ENCODE measurements at places on chromosomes 2 and 18.

DNA sequence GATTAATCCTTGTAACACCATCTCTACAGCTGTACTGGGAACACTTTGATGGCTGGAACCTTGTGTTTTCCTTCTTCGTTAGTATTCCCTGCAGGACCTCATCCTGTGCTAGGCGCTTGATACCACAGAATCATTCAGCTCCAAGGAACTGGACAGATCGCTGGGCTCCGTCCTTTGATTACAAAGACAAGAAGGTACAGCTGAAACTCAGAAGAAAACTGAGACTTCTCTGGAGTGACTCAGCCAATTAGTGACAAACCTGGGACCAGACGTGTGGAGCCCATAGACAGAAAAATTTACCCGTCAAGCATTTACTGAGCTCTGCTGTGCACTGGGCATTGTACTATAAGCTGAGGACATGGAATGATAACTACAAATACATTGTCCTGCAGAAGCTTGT lies 67.3 kb downstream of the NCKAP5 start:
- no peak for DNase-seq

DNA sequence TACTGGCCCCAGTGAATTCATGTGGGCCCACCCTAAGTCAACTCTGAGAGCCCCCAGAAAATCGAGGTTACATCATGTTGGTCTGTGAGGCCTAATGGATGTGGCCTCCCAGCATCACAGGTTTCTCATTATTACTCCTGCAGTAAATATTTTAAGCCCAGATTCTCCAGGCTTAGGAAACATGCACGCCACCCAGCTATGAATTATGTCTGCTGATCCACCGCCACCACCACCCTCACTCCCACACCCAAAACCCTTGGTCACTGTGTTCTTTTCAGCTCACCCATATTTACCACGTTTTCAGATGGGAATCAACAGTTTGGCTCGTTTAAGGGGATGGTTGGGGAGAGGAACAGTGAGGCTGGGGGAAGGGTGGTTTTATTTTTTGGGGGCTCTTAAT lies 128.6 kb downstream of the NCK2 start:
- peak; percentile 23 for DNase-seq

DNA sequence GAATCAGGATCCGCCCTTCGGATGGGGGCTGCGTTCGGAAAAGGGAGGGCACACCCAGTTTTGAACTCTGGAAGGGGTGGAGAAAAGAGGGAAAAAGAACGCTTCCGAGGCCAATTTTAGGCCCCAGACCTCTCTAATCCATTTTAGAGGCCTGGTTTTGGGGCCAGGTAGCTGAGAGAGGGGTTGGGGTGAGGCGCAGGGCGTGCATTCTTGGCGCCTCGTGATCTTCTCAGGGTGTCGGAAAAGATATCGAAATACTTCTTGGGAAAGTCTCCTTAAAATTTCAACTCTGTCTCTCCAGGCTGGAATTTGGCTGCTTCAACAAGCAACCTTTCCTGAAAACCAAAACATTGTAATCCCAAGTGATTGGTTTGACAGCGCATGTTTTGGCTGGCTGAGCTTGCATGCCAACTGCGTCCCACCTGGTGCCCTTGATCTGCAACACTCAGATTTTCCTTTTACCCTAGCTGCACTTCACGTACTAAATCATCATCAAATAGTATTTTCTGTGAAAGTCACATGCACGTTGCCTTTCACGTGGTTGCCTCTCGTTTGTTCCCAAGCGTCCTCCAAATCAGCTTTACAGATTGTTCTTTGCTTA lies 864 bp upstream of the XPO1 start:
- peak; percentile 22 for DNase-seq

DNA sequence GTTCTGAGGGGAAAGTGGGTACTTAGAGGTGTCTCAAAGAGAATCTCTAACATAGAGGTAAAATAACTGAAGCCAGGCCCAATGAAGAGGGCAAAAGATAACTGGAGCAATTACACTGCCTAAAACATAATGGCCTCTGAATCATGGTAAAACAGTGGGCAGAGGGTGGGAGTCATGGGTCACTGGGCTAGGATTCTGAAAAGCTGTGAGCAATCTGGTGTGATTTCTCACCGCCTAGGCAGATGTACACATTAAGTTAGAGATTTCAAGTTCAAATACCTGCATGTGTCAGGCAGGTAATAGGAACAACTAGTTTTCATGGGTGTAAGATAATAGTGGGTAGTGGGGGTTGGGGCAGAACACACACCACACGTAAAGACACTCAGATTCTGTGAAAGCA lies 45.6 kb downstream of the INSIG2 start:
- DNase-seq, result no peak

- no peak for DNase-seq
Measured at GRCh38 chr2:113117541-113118262, 9.7 kb upstream of the IL1RN start.

DNA sequence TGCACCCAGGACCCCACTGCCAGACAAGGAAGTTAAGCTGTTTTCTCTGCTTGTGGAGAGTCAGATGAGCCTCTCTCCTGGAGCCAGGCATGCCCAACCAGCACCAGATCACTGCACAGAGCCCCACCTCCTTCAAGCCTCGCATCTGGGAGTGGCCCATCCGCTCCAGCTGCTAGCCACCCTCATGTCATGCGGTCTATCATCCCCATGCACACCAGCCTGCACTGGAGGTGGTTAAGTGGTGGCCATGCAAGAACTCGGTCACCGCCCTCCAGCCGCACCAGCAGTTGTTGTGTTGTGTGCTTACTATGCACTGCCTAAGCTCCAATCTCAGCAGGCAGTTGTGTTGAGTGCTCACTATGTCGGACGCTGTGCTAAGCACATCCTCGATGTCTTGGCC lies 177.9 kb upstream of the SLC14A2 start:
- DNase-seq, result no peak

DNA sequence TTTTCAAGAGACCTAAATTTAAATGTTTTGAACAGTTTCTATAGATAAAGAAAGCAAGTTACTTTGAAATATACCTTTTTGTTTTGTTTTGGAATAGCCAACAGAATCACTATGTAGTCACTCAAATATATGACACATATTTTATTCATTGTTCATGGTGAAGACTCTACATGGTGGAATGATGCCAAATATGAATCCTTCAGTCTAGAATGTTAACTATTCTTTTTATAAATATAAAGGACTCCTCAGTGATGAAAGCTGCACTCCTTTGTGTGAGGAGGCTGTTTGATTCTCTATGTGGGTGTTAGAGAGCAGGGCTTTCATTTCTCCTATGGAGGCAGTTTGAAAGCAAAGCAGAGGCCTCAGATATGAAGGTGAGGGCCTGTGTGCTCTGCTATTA lies 396.4 kb upstream of the LRRTM1 start:
- peak; percentile 6 for DNase-seq

DNA sequence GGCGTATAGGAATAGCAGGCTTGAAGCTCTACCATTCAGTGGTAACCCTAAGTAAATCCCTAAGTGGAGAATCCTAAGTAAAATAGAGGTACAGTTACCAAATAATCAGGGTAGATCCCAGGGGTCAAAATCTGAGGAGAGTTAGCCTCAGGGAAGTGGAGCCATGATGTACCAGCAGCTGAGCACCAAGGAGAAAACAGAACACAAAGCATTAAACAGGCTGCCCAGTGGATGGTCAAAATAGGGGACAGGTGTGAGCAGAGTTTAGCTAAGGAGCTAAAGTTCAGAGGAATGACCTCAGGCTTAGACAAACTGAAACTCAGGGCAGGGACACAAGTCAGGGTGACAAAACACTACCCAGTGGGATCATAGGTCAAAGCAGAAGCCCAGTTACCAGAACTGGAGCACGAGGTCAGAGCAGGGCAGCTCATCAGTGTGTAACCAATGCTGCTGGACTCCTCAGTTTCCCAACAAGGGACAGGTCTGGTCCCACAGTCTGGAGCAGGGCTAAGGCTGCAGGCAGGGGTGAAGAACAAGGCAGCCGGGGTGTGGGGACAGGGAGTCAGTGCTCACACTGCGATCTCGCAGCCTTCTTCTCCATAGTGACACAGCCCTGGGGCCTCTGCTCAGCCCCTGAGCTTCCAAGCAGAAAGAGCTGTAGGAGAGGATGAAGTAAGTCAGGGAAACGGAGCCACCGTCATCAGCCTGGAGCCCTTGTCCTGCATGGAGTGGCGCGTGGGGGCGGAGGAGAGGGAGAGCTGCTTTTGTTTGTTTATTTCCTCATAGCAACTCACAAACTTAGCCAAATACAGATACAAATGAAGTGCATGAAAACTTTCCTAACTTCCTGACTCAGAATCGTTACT lies 264.0 kb downstream of the MREG start:
- no peak for DNase-seq

DNA sequence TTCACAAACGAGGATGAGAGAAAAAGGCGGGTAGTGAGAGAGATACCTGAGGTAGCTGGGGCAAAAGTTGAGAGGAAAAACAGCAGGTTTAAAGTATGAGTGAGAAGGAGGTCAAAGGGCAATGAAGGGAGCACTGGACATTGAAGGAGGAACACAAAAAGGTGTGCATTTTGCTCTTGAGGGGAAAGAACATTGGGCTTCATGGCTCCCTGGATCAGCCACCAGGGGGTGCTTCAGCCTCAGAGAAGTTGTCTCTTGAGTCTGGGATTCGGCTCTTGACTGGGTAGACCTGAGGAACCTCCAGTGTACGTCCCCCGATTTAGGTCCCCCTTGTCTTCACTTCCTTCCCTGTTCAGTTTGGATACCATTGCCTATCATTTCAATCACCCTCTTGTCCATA lies 128.5 kb downstream of the RAPGEF4 start:
- no peak for DNase-seq

DNA sequence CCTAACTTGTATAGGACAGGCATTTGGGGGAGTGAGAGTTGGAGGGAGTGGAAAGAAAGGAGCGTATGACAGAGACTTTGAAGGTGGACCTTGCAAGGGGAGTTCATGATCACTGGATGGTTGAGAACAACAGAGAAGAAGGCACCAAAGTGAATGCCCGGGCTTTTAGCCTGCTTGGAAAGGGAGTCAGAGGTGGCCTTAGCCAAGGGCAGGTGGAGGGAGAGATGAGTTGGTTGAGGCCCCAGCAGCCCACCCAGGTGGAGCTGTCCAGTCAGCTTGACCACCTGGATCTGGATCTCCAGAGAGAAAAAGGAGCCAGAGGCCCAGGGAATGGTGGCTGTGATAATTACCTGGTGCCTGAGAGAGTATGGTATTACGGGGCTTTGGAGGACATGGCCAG lies 73.6 kb downstream of the COA5 start:
- DNase-seq, result no peak

- no peak for DNase-seq
Measured at GRCh38 chr2:74939919-74940812, 18.3 kb upstream of the POLE4 start.

GRCh38 chr2:12587729-12588522 lies 128.8 kb upstream of the TRIB2 start:
- peak; percentile 68 for DNase-seq

DNA sequence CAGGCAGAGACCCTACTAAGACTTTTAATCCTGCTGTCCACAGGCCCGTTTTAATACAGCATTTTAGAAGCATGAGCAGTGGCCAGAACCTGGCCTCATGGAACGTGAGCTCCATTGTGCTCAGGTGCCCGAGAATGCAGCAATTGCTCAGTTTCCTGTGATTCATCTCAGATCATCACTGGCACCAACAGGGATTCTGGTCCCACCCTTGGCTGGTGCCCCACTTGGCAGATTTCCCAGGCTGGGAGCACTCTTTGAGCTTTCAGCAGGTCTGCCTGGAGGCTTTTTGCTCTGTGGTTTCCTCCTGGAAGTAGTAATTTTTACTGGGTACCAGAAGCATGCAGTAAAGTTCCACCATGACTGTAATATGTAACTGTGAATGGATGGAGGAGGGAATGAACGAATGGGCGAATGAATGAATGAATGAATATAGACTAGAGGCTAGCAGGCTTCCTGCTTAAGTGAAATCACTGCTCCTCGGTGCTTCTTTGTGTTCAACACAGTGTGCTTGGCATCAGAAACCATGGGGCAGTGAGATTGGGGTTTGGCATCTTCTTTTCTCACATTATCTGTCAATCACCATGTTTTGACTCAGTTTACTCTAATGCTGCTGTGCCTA lies 312.9 kb downstream of the PRKCE start:
- DNase-seq, result peak; percentile 94

DNA sequence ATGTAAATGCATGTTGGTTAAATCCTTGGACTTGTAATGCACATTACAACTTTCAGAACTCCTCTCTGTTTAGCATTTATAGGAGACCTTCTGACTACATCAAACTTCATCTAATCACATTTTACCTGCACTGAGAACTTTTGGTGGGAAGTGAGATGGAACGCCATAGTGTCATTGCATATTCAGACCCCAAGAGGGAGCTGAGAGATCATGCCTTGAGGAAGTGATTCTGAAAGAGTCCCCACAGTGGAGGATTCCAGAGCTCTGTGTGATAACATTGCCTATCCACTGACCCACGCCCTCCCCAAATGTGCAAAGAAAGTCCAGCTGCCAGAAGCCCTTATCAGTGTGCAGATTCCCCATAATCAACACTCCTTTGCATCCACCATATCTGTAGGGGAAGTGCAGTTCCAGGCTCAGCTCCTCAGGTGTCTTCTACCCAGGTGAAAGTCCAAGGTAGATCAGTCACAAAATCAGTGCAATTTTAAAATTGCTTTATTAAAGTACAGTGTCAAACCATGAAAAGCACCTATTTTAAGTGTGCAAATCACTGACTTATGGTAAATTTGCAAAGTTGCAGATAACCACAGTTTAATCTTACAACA lies 212.4 kb downstream of the RPIA start:
- peak; percentile 58 for DNase-seq

GRCh38 chr2:98730053-98730706 lies 752 bp downstream of the MGAT4A start:
- DNase-seq, result peak; percentile 37

GRCh38 chr18:59660786-59661743 lies 36.2 kb downstream of the CCBE1 start:
- DNase-seq, result no peak

DNA sequence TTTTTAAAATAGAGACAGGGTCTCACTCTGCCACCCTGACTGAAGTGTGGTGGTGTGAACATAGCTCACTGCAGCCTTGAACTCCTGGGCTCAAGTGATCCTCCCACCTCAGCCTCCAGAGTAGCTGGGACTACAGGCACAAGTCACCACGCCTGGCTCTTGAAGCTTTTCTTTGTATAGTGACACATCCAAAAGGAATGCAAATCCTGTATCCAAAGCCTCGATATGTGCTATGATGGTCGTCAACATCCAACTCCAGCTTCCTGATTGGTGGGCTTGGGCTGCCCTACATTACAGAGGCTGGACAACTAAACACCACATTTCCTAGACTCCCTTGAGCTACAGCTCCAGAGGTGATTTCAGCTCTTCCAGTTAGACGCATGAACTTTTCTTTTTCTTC lies 101.7 kb upstream of the PGAP1 start:
- peak; percentile 84 for DNase-seq

- no peak for DNase-seq
Measured at GRCh38 chr2:204331988-204332387, 213.3 kb upstream of the PARD3B start.

- DNase-seq, result no peak
Measured at GRCh38 chr18:54506516-54507261, 84.4 kb upstream of the DYNAP start.
